ENCODE measurements at places on chromosomes 1 and 21. TPM values are rescaled to one million over a fixed set of nuclear protein-coding genes. Genes with fewer than 3 reads are reported as not detected.

The STIL gene
- 0.49 TPM for polyA plus RNA-seq

The C4BPB gene
- polyA plus RNA-seq, result 34.1 TPM

The S100A8 gene
- polyA plus RNA-seq, result 41.9 TPM

The HNRNPCL2 gene
- not detected for polyA plus RNA-seq

The NR1I3 gene
- not detected for polyA plus RNA-seq

The OR6Y1 gene
- not detected for polyA plus RNA-seq

The SH2D2A gene
- 0.40 TPM for polyA plus RNA-seq

The NLRP3 gene
- polyA plus RNA-seq, result 0.19 TPM

The OR2L3 gene
- not detected for polyA plus RNA-seq

The ATP6V0B gene
- 208 TPM for polyA plus RNA-seq

The PGLYRP3 gene
- polyA plus RNA-seq, result not detected

The OR2L8 gene
- polyA plus RNA-seq, result not detected

The PPM1J gene
- 1.1 TPM for polyA plus RNA-seq

The S100A9 gene
- polyA plus RNA-seq, result 79.6 TPM

The OR2W3 gene
- not detected for polyA plus RNA-seq

The ERICH3 gene
- 0.68 TPM for polyA plus RNA-seq

The OR2L5 gene
- not detected for polyA plus RNA-seq

The MFSD2A gene
- polyA plus RNA-seq, result 0.96 TPM

The SEMA4A gene
- 5.4 TPM for polyA plus RNA-seq

The CELA2A gene
- 3,502 TPM for polyA plus RNA-seq

Data from pancreas (tissue), 10 donors.